ENCODE measurements at places on chromosomes 1 and 21.

GRCh38 chr1:226332947-226333346 lies 24.0 kb upstream of the LIN9 start:
- peak; percentile 27 for DNase-seq

- peak; percentile 96 for DNase-seq
Measured at GRCh38 chr1:228463559-228464455, 23.4 kb upstream of the RNF187 start.

- no peak for DNase-seq
Measured at GRCh38 chr1:221276896-221277409, 397.7 kb downstream of the HLX start.

DNA sequence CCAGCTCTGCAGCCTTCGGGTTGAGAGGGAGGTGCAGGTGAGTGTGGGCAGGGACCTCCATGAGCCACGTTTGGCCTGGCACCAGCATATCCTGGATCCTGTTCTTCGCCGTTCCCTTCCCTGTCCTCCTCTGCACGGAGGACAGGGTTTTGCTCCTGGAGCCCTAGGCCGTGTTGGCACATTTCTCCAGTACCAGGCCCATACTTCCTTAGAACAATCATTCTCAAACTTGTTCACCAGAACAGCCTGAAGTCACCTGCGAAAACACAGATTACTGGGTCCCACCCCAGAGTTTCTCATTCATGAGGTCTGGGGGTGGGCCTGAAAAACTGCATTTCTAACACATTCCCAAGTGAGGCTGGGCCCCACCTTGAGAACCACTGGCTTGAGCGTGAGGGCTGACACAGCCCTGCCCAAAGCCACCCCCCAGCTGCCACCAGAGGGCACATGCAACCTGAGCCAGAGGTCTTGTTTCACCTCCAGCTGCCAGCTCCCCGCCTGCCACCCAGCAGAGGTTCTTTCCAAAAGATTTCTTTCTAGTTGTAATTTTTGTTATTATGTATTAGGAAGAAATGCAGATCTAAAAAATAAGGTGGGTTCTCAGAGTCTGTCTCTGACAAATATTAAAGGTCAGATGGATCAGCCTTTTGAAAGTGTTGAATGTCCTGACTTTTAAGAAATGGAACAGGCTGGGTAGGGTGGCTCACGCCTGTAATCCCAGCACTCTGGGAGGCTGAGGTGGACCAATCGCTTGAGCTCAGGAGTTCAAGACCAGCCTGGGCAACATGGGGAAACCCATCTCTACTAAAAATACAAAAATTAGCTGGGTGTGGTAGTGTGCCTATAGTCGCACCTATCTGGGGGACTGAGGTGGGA lies 39.6 kb upstream of the LDLRAP1 start:
- no peak for DNase-seq

GRCh38 chr1:158285756-158286241 lies 3.9 kb upstream of the CD1C start:
- DNase-seq = peak; percentile 94

- DNase-seq = no peak
Measured at GRCh38 chr1:42748021-42748420, 8.0 kb upstream of the CLDN19 start.

GRCh38 chr1:41762777-41763176 lies 155.9 kb downstream of the HIVEP3 start:
- DNase-seq = no peak

DNA sequence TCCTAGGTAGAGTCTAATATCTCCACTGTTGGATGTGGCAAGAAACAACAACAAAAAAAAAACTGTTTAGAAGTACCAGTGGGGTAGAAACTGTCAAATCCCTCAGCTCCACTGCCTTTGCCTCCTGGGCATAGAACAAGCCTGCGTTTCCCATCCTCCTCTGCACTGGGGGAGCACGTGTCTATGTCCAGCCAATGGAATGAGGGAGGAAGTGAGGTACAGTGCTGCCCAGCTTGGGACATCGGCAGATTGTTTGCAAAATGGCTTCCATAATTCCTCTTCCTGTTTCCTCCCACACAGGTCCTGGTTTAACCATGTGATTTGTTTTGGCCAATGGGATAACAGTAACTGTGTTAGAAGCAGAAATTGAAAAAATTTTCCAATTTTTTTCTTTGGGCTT lies 39.1 kb downstream of the PSMG1 start:
- DNase-seq = peak; percentile 44

DNA sequence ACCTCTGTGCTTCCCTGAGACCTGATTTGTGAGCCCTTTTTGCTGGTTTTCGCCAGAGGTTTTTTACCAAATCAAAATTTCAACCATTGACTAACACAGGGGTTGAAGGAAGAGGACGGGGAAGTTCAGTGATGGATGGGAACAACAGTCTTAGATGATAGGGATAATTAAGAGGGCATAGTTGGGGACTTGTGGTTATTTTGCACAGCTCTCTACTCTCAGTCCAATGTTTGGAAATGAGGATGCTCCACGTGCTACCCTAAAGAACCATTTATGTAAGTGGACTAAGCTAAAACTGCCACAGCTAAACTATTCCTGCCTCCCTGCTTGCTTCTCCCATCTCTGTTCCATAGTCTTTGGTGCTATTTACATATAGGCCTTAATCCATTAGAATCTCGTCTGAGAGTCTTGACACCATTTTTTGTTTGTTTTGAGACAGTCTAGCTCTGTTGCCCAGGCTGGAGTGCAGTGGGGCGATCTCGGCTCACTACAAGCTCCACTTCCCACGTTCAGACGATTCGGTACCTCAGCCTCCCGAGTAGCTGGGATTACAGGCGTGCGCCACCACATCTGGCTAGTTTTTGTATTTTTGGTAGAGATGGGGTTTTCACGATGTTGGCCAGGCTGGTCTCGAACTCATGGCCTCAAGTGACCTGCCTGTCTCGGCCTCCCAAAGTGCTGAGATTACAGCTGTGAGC lies 684 bp upstream of the MCL1 start:
- no peak for DNase-seq

- DNase-seq = no peak
Measured at GRCh38 chr1:224192082-224192788, 9.2 kb downstream of the DEGS1 start.

DNA sequence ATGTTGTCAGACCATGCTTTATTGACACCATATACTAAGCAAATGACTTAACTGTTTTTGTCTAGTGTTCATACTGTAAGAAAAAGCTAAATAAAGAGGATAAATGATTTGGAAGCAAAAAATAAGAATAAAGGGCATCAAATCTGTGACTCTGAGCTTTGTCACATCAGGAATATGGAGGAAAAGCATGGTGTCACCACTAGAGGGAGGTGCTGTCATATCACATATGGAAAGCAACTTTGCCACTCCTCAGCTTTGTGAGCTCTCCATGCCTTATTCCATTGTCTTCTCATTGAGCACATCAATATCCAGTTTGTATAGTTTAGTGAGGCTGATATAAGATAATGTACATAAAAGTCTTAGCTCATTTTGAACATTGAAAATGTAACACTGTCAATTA lies 20.8 kb upstream of the GBP1 start:
- DNase-seq = peak; percentile 80

DNA sequence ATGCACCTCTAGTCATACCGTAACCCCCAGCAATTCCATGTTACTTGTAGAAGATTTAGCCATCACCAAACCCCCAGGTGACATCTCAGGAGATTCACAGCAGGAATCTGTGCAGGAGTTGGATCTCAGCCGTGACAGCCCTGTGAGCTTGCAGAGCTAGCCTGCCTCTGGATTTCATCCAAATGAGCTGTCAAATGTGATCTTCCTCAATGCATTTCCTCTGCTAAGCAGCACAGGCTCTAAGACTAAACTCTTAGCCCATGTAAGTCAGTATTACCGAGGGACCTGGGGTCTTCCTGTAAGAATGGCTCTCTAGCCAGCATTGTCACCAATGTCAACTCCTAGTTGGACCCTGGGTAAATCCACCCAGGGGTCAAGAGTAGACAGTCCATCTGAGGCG lies 41.7 kb downstream of the UMODL1 start:
- no peak for DNase-seq

- no peak for DNase-seq
Measured at GRCh38 chr1:227255086-227255732, 63.1 kb downstream of the CDC42BPA start.

DNA sequence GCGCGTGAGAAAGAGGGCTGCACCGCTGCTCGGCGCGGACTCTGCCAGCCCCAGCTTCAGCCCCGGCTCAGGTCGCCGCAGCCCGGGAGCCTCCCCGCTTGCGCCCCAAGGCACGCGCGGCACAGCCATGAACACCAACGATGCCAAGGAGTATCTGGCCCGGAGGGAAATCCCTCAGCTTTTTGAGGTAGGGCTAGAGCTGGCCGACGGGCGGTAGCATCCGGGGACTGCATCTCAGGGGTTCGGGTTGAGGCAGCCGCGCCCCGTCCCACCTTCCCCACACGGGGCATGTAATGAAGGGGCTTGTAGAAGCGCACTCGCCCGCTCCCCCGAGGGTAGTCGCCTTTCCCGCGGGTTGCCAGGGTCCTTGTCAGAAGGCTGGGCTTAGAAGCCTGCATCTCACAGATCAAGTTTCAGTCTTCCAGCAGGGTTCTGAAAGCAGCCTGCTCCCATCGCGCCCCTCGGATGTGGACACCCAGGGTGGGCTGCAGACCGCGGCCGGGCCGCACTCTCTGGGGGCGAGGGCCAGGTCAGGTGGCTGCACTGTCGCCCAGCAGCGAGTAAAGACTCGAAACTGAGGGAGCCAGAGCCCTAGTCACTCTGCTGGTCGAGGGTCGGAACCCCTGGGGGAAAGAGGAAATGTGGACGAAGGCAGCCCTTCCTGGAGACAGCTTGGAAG lies 507 bp downstream of the AK5 start:
- DNase-seq = no peak

DNA sequence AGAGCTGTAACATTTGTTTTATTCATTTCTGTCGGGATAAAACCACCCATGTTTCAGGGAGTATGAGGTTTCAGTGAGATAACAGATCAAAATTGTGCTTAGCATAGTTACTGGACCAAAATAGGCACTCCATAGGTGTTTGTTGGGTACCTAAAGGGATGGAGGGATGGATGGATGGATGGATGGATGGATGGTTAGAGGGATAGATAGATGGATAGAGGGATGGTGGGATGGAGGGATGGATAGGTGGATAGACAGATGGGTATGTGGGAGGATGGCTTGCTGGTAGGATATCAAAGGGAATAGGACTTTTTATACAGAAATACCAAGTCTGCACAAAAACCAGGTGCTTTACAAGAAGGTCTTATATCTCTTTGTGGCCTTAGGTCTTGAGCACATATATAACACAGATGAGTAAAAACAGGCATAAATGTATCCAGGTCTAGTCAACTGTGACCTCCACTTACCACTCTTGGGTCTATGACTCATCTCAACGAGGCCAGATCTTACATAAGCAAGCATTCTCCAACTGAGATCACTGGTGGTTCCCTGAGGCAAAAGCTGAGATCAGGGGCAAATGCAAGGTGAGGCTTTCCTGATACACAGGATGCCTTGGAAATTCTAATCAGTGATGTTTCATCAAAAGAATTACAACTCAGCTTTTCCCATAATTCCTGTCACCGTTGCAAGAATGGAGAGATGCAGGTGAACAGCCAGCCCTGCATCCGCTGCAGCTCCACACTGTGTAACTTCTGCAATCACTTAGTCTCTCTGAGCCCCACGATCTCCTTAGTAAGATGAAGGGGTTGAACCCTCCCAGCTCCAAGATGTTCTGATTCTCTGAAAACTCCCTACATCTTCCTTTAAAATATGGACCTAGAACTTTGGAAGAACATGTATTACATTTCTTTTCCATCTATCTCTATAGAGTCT lies 32.0 kb downstream of the PTAFR start:
- no peak for DNase-seq

DNA sequence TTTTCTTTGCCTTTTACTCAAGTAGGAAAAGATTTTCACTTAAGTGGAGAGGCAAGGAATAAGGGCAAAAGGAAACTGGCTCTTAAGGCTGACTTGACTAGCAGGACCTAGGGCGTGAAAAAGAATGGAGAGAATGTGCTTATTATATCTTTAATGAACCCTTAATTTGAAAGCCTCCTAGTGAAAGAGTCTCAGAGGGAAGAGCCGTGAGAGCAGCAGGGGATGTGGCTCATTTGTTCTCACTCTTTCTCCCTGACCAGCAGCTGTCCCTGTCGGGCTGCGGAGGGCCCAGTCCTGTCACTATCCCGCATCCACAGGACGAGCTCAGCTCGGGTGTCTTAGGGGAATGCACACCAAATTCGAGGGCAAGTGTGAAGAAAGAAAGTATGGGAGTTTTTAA lies 180.1 kb downstream of the EDEM3 start:
- no peak for DNase-seq

DNA sequence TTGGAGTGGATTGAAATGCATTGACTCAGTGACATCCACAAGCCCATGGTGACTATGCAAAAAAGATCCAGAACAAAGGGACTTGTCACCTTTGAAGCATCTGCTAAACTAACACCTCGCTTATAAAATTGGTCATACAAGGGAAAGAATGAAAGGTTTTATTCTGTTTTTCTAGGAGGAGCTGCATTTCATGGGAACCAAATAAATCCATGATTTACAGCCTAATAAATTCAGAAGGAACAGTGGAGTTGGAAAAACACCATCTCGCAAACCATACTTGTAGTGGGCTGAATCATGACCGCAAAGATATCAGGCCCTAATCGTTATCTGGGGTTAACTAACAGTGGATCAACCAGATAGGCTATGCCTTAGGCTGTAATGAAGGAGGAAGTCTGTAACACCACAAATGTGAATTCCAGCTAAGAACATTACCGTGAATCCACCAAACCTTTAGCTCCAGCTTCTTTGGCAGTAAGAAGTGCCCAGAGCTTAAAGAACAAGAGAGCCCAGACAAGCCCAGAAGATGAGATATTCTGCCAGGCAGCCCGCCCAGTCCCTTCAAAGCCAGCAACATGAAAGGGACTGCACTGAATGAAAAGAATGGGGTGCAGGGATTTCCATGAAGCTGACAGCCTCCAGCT lies 27.4 kb downstream of the RSPH1 start:
- peak; percentile 82 for DNase-seq

DNA sequence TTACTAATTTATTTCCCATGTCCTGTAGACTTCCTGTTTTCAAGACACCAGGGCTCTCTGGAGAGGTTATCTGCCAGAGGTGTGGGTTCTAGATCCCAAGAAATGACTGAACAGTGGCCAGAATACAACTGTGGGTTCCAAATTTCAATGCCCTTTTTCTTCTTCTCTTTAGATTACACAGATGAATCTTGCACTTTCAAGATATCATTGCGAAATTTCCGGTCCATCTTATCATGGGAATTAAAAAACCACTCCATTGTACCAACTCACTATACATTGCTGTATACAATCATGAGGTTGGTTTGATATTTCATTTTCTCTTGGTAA lies 15.0 kb downstream of the IFNAR2 start:
- peak; percentile 84 for DNase-seq

GRCh38 chr1:24119859-24120756 lies 8.2 kb upstream of the MYOM3 start:
- no peak for DNase-seq

Measured in OCI-M1 (cell line).